ENCODE measurements at places on chromosomes 7 and 10.

DNA sequence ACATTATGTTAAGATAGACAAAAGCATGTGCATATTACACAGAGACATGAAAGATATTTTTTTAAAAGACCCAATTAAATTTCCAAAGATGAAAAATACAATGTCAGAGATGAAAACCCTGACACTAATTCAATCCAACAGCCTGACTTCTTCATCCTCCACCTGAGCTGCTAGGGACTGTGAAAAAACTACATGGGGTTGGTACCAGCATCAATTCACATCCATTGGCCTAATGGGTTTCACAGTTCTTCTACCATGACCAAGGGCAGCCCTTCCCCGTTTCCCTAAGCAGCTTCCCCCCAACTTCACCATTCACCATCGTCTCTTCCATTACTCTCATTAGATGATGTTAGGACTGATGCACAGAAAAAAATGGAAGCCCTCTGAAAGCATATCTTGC, 37.4 kb upstream of the CDCA7L start:
- no peak for DNase-seq

GRCh38 chr10:119680050-119680449, 28.9 kb downstream of the BAG3 start:
- DNase-seq, result no peak

- no peak for DNase-seq
Observed at GRCh38 chr7:30648744-30649540, 33.3 kb downstream of the CRHR2 start.

DNA sequence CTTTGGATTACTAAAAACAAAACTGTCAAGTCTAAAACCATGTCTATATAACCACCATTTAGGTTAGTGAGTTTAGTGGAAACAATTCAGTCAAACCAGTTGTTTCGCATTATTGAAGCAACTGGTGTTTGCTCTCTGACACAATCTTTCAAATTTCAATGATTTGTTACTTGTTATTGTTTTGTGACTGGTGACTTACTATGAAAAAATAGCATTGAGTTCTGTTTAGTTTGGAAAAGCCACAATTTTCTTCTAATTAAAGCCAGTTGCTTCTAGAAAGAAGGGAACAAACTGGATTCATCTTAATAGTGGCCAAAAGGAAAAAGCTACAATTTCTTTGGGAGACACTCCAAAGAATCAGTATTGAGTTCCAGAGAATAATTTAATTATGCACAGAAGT, 30.4 kb downstream of the LAMB4 start:
- DNase-seq, result no peak

DNA sequence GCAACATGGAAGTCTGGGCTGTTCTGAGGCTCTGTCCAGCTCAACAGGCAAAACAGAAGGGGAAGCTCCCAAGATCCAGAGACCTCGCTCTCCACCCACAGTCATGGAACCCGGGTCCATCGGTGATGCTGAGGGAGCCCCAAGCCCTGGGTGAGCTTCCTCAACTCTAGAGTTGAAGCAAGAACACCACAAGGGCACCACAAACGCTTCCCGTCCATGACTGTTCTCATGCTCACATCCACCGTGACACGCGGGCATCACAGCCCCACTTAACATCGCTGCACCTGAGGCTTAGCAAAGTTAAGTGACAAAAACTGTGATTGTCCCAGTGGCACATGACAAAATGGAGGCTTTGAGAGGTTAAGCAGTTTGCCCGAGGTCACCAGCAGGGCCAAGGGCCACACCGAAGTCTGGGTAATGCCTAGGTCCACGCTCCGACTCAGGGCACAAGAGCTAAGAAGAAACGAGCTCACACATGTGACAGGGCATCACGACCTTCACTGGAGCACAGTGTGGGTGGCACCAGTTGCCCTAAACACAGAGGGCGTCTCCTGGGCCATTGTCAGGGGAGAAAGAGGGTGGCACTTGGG, 110.6 kb downstream of the OAT start:
- no peak for DNase-seq

DNA sequence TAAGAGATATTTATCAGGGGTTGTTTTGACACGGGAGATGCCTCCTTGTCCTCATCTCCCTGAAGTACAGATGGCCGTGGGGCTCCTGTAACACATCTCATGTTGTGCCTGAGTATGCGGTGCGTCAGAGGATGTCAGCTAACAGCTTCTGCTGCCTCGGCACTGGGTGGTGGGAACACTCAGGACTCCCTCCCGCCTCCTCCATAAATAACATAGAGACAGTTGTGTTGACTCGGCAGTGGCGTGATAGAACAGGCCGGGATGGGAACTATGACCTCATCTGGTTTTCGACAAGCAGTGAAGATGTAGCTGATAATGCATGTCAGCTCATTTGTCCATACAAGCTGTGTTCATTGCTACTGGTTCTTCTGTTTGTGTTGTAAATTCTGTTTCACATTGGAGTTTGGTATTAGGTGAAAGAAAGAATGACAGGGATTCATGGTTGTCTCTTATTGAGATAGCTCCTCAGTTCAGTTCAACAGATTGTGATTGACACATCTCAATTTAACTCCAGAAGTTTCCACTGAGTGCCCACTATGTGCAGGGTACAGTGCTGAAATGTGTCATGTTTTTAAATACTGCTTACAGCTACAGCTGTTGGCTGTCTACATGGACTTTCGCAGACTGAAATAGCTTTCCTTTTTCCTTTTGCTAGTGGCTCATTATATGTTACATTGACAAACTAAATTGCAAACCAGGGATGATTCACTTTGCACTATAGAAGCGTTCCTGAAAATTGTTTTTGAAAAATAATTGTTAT, 87.4 kb downstream of the CHN2 start:
- no peak for DNase-seq

- DNase-seq, result no peak
Observed at GRCh38 chr7:127678337-127678736, 26.3 kb downstream of the SND1 start.

DNA sequence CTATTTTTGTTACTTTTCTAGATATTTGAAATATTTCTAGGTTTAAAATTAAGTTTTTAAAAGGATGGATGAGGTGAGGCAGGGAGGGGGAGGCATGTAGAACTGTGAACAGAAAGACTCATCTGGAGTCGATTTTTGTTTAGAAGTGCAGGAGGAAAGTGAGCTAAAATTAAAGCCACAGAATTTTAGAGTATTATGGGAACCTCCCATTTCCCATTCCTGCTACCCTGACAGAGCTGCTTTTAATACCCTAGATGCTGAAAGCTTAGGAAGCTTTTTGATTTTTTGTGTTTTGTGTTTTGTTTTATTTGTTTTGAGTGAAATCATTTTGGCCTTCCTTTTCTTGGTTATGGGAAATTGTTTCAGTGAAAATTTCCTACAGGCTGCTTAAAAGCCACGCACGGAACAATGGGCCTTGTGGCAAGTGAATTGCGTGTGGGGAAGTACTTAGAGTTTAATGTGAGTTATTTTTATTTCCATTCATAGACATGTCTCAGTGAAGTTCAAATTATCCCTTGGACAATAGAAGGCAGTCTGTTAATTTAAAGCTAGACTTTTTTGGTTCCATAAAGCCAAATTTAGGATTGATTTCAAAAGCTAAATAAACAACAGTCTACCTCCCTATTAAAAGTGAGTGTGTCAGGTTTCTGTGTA, 102.0 kb upstream of the HDAC9 start:
- DNase-seq, result no peak

DNA sequence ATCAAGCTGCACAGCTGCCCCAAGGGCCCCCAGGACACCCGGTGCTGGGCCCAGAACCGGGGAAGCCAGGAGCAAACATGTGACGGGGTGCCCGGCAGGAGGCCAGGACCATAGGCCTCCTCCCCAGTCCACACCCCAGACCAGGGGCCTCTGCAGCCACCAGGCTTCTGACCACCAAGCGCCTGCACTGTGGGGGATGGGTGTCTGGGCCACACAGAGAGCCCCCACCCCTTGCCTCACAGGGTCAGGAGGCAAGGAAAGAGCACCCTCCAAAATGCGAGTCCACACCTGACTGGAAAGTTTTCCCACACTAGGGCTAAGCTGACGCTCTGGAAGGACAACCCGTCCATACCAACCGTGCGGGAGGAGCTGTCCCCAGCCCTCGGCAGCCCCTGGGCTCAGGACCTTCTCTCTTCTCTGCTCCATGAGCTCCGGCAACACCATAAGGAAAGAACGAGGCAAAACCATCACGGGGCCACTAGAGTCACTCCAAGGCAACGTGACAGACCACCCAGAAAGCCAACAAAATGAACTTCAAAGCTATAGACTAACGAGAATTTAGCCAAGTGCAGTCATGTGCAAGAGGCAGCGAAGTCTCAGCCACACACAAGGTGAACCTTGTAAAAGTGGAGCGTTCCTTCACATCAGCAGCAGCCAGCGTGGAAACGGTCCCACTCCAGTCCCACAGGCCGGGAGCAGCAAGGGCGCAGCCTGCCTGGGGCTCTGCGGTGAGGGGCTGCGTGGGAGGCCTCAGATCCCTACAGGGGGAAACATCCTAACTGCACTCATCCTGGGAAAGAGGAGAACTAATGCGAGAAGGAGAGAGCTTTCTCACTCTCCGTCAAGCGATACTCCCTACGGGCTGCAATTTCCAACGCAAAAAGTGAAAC, 5.1 kb downstream of the STK32C start:
- no peak for DNase-seq

- DNase-seq, result no peak
Observed at GRCh38 chr7:55241958-55242357, 123.2 kb upstream of the LANCL2 start.

DNA sequence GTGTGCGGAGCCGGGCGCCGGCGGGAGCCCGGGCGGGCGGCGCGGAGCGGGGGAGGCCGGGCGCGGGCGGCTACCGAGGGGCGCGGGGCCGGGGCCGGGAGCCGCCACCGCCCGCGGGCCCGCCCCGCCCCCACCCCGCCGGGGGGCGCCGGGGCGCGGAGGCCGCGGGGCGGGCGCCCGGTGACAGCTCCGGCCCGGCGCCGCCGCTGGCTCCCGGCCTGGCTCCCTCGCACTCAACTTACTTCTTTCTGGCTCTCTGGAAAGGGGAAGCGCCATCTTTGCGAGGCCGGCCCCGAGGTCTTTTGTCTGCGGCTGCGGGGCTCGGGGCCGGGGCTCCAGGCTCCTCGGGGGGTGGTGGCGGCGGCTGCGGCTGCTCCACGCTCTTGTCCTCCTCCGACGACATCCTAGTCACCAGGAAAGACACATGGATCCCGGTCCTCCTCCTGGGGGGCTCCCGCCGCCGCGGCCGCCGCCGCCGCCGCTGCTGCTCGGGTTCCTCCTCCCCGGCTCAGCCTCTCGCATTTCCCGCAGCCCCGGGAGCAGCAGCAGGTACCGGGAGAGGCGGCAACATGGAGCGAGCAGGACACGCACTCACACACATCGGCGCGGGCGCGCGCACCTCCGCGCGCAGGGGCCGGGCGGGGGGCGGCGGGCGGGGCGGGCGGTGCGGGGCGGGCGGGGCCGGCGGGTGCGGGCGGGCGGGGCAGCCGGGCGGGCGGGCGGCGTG, at the start of gene KMT2C:
TSS of gene KMT2C (minus strand) at position 620 of the 727 bp plus-strand sequence. CDS start at position 403, 217 bp downstream.
- DNase-seq, result peak; percentile 38

- DNase-seq, result no peak
Observed at GRCh38 chr7:14233868-14234369, 244.5 kb upstream of the ETV1 start.

- no peak for DNase-seq
Observed at GRCh38 chr10:121025731-121026130, 174.6 kb downstream of the WDR11 start.

- DNase-seq, result no peak
Observed at GRCh38 chr7:120774481-120774880, 83.5 kb downstream of the TSPAN12 start.

- DNase-seq, result no peak
Observed at GRCh38 chr7:28957064-28957750, 923 bp downstream of the TRIL start.

DNA sequence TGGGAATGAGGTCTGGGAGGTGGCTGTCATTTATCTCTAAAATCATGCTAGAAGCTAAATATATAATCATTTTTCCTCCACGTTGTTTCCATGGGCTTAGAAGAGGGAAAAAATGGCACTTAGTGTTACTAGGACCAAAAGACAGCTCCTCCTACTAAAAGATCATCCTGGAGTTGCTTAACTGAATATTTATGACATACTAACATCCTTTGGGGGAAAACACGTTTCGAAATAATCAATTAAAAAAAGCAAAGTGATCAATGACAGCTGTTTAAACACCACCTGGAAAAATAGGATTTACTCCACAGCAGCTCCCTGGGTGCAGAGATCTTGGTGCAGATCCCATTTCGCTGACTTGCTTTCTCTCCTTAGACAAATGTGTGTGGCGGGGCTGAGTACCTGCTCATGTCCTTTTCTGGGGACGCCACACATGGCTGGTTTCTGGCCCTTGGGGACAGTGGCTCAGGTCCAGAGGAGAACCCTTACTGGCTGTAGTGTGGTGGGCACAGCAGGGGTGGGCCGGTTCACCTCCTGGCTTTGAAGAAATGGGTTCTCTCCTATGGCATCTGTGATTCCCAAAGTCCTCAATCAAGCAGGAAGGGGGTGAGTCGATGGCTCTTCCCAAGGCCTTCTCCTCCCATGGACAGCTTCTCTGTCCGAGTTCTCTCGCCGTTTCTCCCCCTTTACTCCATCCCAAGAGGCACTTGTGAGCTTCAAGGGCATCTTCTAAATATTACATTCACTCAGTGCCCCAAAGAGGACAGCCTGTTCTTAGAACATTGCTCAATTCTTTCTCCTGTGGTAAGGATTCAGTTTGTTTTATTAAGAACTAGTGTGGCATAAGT, 156.4 kb upstream of the KLF14 start:
- DNase-seq, result no peak

DNA sequence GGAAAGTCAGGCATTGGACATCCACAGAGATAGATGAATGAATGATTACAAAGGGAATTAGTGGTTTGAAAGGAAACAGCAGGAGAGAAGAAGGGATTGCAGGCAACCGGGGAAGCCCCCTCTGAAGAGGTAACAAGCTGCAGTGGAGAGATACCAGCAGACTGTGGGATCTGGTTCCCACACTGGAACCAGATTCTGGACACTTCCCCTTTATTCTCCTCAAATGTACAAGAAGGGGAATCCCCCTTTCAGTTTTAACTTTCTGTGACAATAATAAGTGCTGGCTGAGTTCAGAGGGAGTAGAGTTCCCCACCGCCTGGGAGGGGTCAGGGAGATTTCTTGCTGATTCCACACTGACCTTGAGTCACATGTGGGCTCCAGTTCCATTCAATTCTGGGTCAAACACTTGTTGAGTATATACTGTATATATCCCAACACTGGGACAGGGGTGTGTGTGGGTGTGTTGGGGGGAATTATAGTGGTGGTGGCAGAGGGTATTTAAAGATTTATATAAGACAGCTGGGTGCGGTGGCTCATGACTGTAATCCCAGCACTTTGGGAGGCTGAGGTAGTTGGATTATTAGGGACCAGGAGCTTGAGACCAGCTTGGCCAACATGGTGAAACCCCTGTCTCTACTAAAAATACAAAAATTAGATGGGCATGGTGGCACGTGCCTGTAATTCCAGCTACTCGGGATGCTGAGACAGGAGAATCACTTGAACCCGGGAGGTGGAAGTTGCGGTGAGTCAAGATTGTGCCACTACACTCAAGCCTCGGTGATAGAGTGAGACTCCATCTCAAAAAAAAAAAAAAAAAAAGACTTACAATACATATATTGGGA, 16.5 kb upstream of the DDIT4 start:
- DNase-seq, result no peak
